ENCODE measurements at places on chromosomes 3 and 15.

GRCh38 chr15:78993931-78994530 is 49.2 kb upstream of the CTSH start:
- DNase-seq = no peak

DNA sequence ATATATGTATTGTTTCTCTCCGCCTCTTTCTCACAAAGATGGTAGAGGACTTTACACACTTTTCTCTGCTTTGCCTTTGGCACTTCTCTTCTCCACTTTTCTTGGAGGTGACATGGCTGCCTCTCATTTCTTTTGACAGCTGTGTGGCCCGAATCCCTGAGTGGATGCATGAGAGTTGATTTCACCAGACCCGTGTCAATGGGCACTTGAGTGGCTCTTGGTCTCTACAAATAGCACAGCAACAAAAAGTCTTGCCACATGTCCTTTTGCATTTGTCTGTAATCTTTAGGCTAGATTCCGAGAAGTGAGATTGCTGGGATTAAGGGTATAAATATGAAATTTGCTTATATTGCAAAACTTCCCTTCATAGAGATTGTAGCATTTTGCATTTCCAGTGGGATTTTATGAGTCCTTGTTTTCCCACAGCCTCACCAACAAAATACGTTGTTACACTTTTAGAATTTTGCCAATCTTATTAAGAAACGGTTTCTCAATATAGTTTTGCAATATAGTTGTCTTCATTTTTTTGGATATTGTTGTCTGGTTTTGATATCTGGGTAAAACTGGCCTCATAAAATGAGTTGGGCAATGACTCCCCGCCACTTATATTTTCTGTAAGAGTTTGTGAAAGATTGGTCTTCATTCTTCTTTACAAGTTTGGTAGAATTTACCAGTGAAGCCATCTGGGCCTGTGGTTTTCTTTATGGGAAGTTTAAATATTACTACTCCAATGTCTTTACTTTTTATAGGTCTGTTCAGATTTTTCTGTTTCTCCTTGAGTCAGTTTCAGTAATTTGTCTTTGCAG is 5.2 kb upstream of the TRPM1 start:
- DNase-seq = no peak

DNA sequence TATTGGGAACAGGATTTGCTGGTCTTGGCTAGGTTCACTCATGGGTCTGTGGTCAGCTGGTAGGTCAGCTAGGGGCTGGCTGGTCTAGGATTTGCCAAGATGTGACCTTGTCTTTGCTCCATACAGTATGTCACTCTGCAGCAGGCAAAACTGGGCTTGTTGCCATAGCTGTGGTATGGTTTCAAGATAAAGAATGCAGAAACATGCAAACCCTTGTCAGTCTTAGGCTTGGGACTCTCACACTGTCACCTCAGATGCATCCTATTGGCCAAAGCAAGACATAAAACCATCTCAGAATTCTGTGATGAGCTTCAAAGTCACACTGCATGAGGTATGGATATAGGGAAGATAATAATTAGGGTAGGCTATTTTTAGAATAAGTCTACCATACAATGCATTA is 66.6 kb upstream of the TBC1D5 start:
- no peak for DNase-seq

DNA sequence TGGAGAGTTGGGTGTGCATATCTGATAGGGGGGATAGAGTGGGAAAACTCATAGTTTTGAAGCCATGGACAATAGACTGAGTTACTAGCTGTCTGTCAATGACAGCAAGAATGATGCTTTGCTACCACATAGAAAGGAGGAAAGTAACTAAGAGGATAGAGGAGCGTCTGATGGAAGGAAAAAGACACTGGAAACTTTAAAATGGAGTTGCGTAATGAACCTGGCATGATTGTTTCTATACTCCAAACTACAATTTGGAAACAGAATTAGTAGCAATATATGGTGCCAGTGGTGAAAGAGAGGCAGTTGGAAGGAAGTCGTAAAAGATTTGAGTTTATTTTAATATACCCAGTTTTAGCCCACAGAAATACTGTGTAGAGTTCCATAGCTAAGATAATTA is 163.6 kb downstream of the TUSC7 start:
- no peak for DNase-seq

DNA sequence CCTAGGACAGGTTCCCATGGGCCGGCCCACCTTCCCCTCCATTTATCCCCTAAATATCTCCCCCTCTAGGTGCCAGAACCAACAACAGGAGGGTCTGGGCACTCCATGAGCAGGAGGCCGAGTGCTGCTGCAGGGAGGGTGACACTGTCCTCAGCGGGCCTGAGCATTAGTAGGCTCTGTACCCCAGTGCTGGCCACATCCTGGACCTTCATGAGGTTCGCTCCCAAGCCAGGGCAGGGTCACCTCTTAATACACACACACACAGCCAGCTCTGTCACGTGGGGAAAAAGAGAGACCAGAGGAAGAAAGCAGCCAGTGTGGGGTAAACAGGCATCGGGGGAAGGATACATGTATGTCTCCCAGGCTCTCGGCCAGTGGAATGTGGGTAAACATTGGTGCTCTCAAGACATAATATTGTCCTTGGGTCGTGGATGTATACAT is 27.9 kb upstream of the SEMA3F start:
- DNase-seq = no peak

All from B cell (primary cell).